ENCODE measurements at places on chromosomes 3 and 15.

DNA sequence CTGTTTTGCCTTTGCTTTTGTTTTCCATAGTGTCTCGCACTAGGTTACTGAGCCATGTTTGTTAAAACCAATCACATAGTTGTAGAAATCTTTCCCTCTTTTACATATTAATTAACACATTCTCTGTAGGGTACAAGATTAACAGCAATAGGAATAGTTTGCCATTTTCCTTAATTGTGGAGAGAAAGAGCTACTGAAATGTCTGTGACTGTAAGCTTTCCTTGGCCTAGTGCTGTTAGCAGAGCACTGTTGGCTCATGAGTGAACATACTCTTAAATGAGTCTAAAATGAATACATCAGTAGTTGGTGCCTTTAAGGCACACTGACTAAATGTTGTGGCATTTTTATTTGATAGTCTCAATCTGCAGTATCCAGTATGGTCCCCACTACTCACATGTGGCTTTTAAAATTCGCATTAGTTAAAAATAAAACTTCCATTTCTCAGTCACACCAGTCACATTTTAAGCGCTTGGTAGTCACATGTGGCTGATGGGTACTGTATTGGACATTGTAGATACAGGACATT, 28.2 kb downstream of the CHD2 start:
- no peak for DNase-seq

GRCh38 chr3:123819949-123820348, 64.2 kb downstream of the MYLK start:
- DNase-seq: no peak

DNA sequence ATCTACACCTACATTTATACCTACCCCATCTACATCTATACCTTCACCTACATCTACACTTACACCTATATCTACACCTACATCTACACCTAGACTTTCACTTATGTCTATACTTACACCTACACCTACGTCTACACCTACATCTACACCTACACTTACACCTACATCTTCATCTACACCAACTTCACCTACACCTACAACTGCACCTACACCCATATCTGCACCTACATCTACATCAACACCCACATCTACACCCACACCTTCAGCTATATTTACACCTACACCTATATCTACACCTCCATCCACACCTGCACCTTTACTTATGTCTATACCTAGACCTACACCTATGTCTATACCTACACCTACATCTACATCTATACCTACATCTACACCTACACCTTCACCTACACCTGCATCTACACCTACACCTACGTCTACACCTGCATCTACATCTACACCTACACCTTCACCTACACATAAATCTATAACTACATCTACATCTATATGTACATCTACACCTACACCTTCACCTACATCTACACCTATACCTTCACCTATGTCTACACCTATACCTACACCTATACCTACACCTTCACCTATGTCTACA, 30.9 kb upstream of the PRR23E start:
- DNase-seq: no peak

- no peak for DNase-seq
These were observed 146.0 kb downstream of the ADAMTS9 start for GRCh38 chr3:64541803-64542202.

DNA sequence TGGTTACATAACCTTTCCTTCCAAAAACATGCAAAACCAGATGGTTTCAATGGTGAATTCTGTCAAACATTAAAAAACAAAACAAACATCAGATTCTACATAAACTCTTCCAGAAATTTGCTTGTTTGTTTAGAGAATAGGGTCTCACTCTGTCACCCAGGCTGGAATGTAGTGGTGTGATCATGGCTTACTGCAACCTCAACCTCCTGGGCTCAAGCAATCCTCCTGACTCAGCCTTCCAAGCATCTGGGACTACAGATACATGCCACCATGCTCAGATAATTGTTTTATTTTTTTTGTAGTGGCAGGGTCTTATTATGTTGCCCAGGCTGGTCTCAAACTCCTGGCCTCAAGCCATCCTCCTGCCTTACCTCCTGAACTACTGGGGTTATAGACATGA, 36.1 kb downstream of the FBXL2 start:
- no peak for DNase-seq

DNA sequence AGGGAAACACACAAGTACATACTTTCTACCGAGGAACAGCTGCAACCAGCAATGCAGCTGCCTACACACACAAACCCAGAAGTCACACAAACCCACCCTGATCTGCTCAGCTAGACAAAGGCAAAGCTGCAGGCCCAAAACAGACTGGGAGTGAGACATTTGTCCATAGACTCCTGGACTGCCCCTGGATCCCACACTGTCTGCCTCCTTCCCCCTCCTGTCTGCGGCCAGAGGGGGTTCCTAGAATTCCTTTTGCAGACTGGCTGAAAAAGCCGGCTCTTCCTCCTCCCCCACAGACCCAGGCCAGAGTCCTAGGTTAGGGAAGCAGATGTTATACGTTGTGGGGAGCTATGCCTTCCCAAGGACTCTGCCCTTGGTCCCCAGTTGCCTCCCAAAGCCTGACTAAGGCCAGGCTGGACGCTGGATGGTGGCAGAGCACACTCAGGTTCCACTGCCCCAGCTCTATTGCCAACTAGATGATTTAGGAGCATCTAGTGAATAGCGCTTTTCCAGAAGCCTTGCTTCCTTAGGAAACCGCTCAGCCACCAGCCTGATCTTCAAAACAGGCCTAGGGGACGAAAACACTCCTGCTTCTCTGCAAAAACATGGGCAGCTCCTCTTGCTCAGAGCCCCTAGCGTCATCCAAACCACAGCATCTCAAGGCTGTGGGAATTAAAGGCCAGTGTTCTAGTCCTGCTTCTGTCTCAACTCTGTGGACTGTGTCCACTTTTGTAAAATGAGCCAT, 37.4 kb upstream of the CILP start:
- no peak for DNase-seq

DNA sequence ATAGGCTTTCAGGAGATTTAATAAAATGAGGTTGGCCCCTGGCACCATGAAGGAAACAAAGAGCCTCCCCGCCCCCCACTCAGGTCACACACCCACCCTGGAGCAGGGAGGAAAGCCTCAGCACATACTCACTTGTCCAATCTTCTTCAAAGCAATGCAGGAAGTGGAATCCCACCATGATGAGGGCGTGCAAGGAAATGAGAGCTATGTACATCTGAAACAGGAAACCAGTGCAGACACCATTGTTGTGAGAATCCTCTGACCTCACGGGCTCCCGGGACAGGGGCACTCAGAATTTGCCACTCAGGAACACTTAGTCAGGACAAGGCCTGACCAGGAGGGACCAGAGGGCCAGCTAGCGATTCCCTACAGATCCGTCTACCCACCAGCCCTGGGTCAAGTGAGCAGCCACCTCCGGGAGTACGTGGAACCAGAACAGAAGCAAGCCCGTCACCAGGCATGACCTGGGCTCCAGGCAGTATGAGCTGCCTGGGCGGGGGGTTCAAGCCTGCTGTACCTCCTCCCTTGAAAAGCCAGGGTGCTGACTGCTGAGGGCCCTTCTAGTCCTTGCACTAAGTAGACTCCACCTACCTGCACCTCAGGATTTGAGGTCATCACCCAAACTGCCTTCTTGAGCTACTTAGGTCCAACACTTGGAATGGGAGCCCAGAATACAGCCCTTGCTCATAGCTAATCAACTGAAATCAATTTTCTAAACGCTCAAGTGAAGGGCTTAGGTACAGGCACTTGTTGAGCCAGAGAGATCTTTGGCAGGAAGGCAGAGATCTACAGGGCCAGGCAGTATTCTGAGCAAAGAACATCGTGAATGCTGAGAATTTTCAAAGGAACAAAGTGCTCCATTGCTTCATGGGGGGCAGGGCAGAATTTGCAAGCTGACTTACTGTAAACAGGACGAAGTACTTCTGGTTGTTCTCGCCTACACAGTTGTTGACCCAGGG, 42.7 kb downstream of the ZDHHC3 start:
- no peak for DNase-seq

DNA sequence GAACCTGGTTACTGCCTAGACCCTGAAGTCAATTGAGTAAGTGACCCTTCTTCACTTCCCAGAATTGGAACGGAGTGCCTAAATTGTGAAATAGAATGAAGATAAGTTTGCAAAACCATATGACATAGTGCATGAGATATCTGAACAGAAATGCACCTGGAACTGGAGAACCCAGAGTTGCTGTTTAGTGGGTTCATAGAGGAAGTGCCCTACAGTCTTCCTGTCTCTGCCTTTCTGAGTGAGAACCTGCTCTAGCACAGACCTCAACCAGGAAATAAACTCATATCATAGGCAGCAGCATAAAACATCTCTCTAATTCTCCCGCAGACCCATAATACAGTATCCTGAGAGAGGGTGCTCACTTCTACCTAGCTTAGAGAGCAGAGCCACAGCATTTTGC, 82.9 kb downstream of the EOMES start:
- DNase-seq: no peak

DNA sequence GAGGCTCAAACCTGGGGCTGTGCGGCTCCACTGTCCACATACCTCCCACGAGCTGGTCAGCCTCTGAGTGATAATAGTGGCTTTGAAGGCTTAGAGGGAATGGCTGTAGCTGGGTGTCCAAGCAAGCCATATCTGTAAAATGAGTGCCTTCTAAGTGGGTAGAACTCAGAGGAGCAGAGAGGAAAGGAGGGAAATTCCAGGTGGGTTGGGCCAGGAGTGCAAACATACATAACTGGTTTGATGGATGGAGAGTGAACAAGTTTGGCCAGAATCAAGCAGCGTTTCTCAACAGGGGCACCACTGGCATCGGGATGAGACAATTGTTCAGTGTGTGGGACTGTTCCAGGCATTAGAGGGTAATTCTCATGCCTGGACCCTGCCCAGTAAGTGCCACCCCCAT, 91.1 kb downstream of the ASB7 start:
- DNase-seq: no peak

- no peak for DNase-seq
These were observed 193.9 kb downstream of the TLE3 start for GRCh38 chr15:69903470-69904469.

GRCh38 chr3:13347390-13347950, 72.7 kb downstream of the NUP210 start:
- no peak for DNase-seq

- no peak for DNase-seq
These were observed 23.8 kb upstream of the GPR171 start for GRCh38 chr3:151226825-151227224.

- no peak for DNase-seq
These were observed 34.9 kb downstream of the PIK3CB start for GRCh38 chr3:138799822-138800221.

- DNase-seq: no peak
These were observed 60.7 kb downstream of the CGNL1 start for GRCh38 chr15:57436961-57437360.

- DNase-seq: no peak
These were observed 101.1 kb downstream of the ADCY5 start for GRCh38 chr3:123347691-123348264.

- no peak for DNase-seq
These were observed 63.2 kb downstream of the PDZRN3 start for GRCh38 chr3:73561494-73561893.

- DNase-seq: no peak
These were observed 17.5 kb downstream of the RGMA start for GRCh38 chr15:93071469-93071936.

GRCh38 chr3:16769525-16769924, 115.2 kb upstream of the PLCL2 start:
- no peak for DNase-seq

GRCh38 chr15:82870727-82871320, 61.4 kb downstream of the WHAMM start:
- DNase-seq: no peak

- no peak for DNase-seq
These were observed 12.0 kb downstream of the MRPL46 start for GRCh38 chr15:88454867-88455810.

- no peak for DNase-seq
These were observed 330.5 kb upstream of the CTDSPL start for GRCh38 chr3:37531066-37531720.

DNA sequence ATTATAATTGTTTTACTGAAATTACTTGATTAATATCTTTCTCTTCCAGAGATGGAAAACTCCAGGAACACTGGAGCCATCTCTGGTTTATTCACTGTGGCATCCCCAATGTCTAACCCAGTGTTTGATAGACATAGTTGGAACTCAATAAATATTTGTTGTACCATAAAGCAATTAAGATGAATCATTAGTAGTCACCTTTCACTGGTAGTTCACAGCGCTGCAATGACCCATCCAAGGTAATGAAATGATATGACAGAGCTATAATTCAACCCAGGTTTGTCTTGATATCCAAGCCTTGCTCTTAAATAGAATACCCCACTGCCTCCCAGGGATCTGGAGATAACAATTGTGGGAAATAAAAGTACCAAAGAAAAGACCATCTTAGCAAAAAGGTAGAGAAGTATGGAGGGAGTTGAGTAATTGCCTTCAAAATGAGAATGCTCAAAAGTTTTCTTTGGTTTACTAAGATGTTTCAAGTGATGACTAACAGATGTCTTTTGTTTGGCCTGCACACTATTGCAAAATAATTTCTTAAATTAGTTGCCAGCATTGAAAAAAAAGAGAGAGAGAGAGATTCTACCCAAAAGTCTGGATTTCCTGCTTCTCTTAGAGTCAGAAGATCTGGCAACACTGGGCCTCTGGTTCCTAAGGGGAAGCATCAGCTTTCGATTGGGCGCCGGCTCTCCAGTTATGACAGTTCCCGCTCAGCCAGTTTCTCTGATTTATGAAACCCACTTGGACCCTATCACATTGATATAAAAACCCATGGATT, 348.5 kb downstream of the ERC2 start:
- no peak for DNase-seq

- DNase-seq: peak; percentile 15
These were observed 522 bp downstream of the PDZRN3 start for GRCh38 chr3:73624017-73624820.

DNA sequence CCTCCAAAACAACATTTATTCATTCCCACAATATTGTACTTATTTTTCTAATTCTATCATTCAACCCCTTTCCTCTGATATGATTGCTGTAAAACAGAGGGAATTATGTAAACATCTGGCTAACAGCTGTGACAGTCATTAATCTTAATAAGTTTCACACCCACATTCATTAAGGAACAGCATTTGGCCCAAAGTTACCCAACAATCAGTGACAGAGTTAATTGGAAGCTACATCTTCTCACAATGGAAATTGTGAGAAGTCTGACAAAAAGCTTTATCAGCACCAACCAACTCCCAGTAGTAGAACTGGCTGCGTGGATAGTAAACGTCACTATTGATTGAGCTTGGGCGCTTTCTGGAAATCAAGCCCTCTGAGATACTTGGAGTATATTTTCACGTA, 165.8 kb upstream of the SLC24A5 start:
- DNase-seq: no peak

All from NCI-H526 treated with DMSO at 0.1 percent for 48 hours (cell line).